ENCODE measurements at places on chromosomes 7 and 10. TPM values are rescaled to one million over a fixed set of nuclear protein-coding genes. Genes with fewer than 3 reads are reported as not detected.
A peak's percentile ranks its signal among the peaks of the same experiment; 100 is the strongest.

The CRHR2 gene
- total RNA-seq: not detected

The FAM20C gene
- total RNA-seq: 143 TPM

The PBLD gene
- total RNA-seq: 8.6 TPM

The NME8 gene
- total RNA-seq: not detected

The PLXDC2 gene
- 33.2 TPM for total RNA-seq

The FAM25A gene
- total RNA-seq: not detected

The DGKB gene
- total RNA-seq: 0.57 TPM

The LIPJ gene
- not detected for total RNA-seq

The UCN3 gene
- not detected for total RNA-seq

The IQCE gene
- total RNA-seq: 17.0 TPM

The CRTAC1 gene
- 0.16 TPM for total RNA-seq

The GPER1 gene
- 3.0 TPM for total RNA-seq

- H3K4me3 ChIP-seq: no peak overlapping the region
- no peaks in the 10 kb centered on the region for H3K36me3 ChIP-seq
- DNase-seq: no peak
- no peaks in the 10 kb centered on the region for H3K4me1 ChIP-seq
These were observed 18.8 kb downstream of the MRPS24 start for GRCh38 chr7:43850348-43851116.

DNA sequence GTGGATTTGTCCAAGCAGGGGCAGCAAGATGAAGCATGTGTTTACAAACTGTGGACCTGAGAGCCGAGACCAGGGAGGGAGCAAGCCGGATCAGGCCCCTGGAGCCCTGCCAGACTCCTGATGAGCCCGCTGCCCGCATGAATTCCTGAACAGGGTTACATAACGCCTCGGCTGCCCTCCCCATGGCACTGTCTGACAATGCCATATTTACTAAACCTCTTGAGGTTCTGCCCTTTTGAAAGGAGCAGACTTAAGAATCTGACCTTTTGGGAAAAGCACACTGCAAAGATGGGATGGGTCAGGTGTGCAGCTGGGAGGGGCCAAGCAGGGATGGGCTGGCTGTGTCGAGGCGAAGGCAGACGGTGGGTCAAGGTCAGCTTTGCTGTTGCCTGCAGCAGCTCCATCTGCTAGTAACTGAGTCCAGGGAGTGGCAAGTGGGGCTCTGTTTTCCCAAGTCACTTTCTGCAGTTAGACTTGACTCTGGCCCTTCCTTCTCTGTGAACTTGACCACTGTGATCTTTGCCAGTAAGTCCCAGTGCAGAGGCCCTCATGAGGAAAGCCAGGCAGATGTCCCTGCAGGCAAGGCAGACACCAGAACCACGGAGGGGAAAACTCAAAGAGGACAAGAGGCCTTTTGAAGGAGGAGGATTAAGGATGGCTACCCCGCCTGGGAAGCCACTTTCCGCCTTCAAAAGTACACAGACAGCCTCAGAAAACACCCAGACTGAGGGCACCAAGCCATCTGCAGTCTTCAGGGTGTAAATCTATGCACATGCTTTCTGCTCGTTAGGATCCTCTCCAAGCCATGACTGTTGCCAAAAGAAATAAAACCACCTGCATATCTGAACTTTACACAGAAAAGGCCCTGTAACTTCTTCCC, 175.8 kb downstream of the TNS3 start:
- peaks cover 23% of the 10 kb centered on the region for H3K36me3 ChIP-seq
- no peak overlapping the region for H3K4me3 ChIP-seq
- peaks cover 22% of the 10 kb centered on the region for H3K4me1 ChIP-seq
- H3K27ac ChIP-seq: peak overlapping the region; percentile 31
- DNase-seq: no peak

DNA sequence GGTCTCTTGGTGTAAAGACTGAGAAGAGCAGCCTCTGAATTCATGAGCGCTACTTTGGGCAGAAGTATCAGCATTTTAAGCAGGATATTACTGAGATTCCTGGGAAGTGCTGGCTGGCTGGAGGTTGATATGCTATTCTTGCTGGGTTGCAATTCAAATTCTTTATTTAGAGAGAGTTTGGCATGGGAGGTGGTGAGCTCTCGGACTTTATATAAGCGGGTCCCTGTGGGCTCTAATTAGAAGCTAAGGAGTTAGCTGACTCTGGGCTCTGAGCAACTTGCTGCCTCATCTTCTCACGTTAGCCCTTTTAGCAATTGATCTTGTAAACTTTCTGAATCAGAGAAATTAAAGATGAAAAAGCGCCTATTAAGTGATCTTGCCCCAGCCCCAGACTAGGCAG, 430.9 kb downstream of the SORCS3 start:
- DNase-seq: no peak
- H3K27me3 ChIP-seq: no peaks in the 10 kb centered on the region
- H3K36me3 ChIP-seq: no peaks in the 10 kb centered on the region
- no peak overlapping the region for H3K4me3 ChIP-seq

- no peak for DNase-seq
- H3K36me3 ChIP-seq: no peaks in the 10 kb centered on the region
- H3K27me3 ChIP-seq: no peaks in the 10 kb centered on the region
- H3K4me3 ChIP-seq: no peak overlapping the region
- H3K4me1 ChIP-seq: peaks cover 67% of the 10 kb centered on the region
These were observed 182.1 kb downstream of the AUTS2 start for GRCh38 chr7:69780379-69780778.

DNA sequence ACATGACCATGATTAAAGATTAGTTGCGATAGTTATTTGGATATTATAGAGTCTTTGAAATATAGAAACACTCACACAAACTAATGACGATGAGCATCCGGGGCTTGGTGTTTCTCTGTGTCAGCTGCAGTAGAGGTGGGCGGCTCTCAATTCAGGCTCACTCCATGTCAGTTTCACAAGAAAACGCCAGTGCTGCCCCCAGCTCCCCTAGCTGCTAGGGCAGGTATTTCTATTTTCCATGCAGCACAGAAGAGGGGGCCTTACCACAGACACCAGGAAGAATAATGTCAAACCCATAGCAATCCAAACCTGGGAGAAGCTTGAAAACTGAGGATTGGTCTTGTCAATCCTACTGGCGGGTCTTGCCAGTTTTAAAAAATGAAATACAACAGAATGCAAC, 197.1 kb downstream of the PHTF2 start:
- no peaks in the 10 kb centered on the region for H3K4me1 ChIP-seq
- H3K36me3 ChIP-seq: no peaks in the 10 kb centered on the region
- H3K27ac ChIP-seq: no peak overlapping the region
- DNase-seq: no peak
- no peak overlapping the region for H3K4me3 ChIP-seq

DNA sequence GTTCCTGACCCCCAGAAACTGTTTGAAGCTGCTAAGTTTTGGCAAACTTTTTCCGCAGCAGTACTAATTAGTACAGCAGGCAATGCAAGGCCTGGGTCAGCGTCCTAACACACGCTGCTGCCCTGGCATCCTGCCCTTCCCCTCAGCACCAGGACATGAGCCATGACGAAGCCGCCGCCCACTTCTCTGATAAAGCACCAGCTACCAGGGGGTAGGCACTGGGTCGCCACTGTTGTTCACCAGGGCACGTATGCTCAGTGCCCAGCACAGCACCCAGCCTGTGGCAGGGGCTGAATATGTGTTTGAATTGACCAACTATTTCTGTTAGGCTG, 59.5 kb downstream of the CHST15 start:
- no peaks in the 10 kb centered on the region for H3K27me3 ChIP-seq
- no peak overlapping the region for H3K4me3 ChIP-seq
- H3K36me3 ChIP-seq: peaks cover 31% of the 10 kb centered on the region

DNA sequence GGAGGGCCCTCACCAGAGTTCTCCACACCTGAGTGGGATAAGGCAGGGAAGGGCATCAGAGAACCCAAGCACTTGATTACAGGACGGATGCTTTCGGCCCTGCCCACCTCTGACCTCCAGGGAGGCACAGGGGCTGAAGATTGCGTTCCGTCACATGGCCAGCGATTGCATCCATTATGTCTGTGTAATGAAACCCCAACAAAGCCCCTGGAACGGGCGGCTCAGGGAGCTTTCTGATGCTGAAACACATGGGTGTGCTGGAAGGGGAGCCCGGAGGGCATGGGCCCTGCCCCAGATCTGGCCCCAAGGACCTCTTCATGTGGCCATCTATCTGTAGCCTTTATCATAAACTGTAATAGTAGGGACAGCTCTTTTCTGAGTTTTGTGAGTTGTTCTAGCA, 117.2 kb downstream of the PTPN20 start:
- H3K4me3 ChIP-seq: no peak overlapping the region
- H3K27ac ChIP-seq: no peak overlapping the region
- no peaks in the 10 kb centered on the region for H3K36me3 ChIP-seq

- peak overlapping the region; percentile 5 for H3K4me3 ChIP-seq
- DNase-seq: no peak
- H3K27me3 ChIP-seq: no peaks in the 10 kb centered on the region
- peak overlapping the region; percentile 48 for H3K27ac ChIP-seq
- H3K4me1 ChIP-seq: peaks cover 18% of the 10 kb centered on the region
- no peaks in the 10 kb centered on the region for H3K36me3 ChIP-seq
These were observed 375.5 kb downstream of the SEMA3D start for GRCh38 chr7:84811362-84811761.

- H3K27me3 ChIP-seq: peaks cover 15% of the 10 kb centered on the region
- peaks cover 19% of the 10 kb centered on the region for H3K4me1 ChIP-seq
- DNase-seq: no peak
- H3K4me3 ChIP-seq: no peak overlapping the region
These were observed 66.7 kb downstream of the EMX2 start for GRCh38 chr10:117609095-117609795.

DNA sequence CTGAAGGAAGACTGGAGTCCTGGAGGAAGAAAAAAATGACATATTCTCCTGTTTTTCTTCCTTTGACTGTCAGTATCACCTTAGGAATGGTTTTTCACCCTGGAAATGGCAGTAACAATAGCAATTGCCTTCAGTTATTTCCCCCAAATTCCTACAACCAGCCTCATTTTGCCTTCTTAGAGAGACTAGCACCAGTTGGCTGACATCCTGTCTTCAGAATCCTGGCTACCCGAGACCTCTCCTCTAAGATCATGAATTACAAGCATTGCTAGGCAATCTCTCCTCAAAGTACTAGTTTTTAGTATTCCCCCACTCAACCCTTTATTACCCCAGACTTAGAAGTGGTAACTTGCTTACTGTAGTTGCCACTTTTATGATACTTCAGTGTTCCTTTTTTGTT, 53.4 kb downstream of the TAS2R16 start:
- no peak overlapping the region for H3K27ac ChIP-seq
- DNase-seq: no peak
- no peak overlapping the region for H3K4me3 ChIP-seq
- H3K4me1 ChIP-seq: no peaks in the 10 kb centered on the region

GRCh38 chr7:10015687-10016086, 958.0 kb upstream of the PHF14 start:
- no peak for DNase-seq
- no peak overlapping the region for H3K4me3 ChIP-seq
- H3K27ac ChIP-seq: no peak overlapping the region

GRCh38 chr7:138433583-138434443, 26.2 kb upstream of the TRIM24 start:
- no peaks in the 10 kb centered on the region for H3K27me3 ChIP-seq
- H3K4me1 ChIP-seq: no peaks in the 10 kb centered on the region
- H3K36me3 ChIP-seq: no peaks in the 10 kb centered on the region
- no peak overlapping the region for H3K27ac ChIP-seq
- DNase-seq: no peak
- no peak overlapping the region for H3K4me3 ChIP-seq

GRCh38 chr10:1404323-1405260, 332.7 kb downstream of the ADARB2 start:
- H3K27me3 ChIP-seq: no peaks in the 10 kb centered on the region
- no peak overlapping the region for H3K4me3 ChIP-seq
- H3K36me3 ChIP-seq: no peaks in the 10 kb centered on the region
- no peak overlapping the region for H3K27ac ChIP-seq
- H3K4me1 ChIP-seq: peaks cover 15% of the 10 kb centered on the region

DNA sequence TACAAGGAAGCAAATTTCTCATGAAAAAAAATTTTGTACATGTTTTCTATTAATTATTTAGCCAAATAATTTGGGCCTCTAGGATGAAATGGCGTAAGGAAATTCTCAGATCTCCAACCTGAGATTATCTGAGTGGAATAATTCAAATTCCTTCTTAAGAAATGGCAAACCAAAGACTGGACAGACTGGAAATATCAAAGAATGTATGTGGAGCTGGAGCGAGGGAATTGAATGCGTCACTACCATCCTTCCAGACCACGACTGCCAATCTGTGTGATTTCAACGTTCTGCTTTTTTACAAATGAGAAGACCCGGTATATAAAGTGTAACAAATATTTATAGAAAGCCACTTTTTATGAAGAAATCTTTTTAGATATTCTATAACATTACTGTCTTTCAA, 12.4 kb upstream of the BLNK start:
- no peak overlapping the region for H3K4me3 ChIP-seq
- H3K36me3 ChIP-seq: no peaks in the 10 kb centered on the region
- H3K4me1 ChIP-seq: no peaks in the 10 kb centered on the region
- no peak overlapping the region for H3K27ac ChIP-seq
- peaks cover 10% of the 10 kb centered on the region for H3K27me3 ChIP-seq

- H3K27me3 ChIP-seq: peaks cover 8% of the 10 kb centered on the region
- no peaks in the 10 kb centered on the region for H3K4me1 ChIP-seq
- no peak overlapping the region for H3K4me3 ChIP-seq
These were observed 56.1 kb upstream of the ADO start for GRCh38 chr10:62748386-62748785.

- no peak overlapping the region for H3K4me3 ChIP-seq
- no peak overlapping the region for H3K27ac ChIP-seq
- no peaks in the 10 kb centered on the region for H3K4me1 ChIP-seq
These were observed 803.0 kb downstream of the GRM8 start for GRCh38 chr7:126449611-126450268.
